ENCODE measurements at places on chromosomes 1 and 21. TPM values are rescaled to one million over a fixed set of nuclear protein-coding genes. Genes with fewer than 3 reads are reported as not detected.

Gene TINAGL1
- not detected for total RNA-seq

Gene SELENBP1
- not detected for total RNA-seq

Gene LIN28A
- not detected for total RNA-seq

Gene SERTAD4
- total RNA-seq, result not detected

Gene UBASH3A
- 91.7 TPM for total RNA-seq

Gene TFF1
- total RNA-seq, result not detected

Gene CELA2B
- total RNA-seq, result not detected

Gene OR1C1
- not detected for total RNA-seq

Gene HCRTR1
- total RNA-seq, result not detected

- no peak for DNase-seq
Measured at GRCh38 chr1:97050506-97050905, 328.9 kb downstream of the PTBP2 start.

DNA sequence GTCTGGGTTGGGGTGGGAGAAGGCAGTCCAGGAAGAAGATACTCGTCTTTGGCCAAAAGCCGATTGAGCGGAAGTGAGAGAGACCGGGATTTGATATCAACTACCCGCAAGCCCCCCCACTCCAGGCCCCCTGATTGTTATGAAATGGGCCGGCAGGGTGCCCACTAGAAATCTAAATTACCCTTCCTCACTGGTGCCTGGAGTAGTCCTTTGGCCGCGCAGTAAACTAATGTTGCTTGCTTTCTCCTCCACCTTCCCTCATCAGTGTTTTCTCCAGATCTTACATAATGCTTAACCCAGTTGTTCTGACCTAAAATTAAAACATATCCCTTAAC, 119.2 kb upstream of the BARHL2 start:
- no peak for DNase-seq

DNA sequence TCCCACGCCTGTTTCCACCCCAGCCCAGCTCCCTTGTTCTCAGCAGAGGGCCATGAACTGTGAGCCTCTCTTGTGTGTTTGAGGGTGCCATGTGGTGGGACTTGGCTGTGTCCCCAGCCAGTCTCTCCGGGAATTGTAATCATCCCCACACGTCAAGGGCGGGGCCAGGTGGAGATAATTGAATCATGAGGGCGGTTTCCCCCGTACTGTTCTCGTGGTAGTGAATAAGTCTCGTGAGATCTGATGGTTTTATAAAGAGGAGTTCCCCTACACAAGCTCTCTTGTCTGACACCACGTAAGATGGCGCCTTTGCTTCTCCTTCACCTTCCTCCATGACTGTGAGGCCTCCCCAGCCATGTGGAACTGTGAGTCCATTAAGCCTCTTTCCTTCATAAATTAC, 57.2 kb upstream of the COL6A2 start:
- no peak for DNase-seq

- DNase-seq, result peak; percentile 91
Measured at GRCh38 chr1:6026095-6026809, 19.4 kb upstream of the KCNAB2 start.

DNA sequence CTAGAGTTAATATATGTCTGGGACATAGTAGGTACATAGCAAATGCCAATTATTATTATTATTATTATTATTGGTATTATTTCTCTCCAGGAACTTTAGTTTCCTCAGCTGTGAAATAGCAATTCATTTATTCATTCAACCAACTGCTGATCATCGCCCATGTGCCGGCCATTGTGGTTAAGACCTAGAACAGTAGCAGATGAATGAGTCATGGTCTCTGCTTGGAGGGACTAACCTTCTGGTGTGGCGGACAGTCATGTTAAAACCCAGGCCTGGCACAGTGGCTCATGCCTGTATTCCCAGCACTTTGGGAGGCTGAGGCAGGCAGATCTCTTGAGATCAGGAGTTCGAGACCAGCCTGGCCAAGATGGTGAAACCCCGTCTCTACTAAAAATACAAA, 23.8 kb upstream of the LDLRAP1 start:
- no peak for DNase-seq

DNA sequence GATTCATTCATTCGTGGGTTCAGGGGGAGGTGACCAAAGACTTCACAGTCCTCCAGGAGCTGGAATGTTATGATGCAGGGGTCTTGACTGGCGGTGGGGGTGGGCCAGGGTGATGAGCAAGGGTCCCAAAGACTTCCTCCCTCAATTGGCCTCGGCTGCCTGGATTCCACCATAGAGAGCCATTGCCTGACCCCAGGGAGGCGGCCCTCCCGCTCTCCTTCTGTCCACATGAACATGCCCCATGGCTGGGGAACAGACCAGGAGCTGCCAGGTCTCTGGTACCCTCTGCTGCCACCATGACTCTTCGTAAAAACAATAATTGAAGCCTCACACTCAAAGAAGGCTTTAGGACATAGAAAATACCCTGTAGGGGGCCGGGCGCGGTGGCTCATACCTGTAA, 102.5 kb upstream of the CASZ1 start:
- DNase-seq, result no peak

- no peak for DNase-seq
Measured at GRCh38 chr21:46038871-46039397, 57.4 kb downstream of the COL6A1 start.

DNA sequence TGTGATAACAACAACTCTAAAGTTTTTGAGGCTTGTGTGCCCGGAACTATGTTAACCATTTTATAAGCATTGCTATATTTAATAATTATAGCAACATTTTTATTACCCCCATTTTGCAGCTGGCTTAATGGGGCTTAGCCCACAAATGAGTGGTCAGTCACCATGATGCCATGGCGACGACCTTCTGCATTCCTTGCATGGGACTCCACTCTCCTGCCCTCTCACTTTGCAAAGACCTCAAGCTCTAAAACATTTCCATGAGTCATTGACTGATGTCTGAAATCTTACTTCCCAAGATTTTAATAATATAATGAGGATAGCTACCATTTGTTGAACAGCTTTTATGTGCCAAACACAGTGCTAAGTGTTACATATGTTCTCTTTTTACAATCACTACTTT, 15.4 kb downstream of the NGF start:
- no peak for DNase-seq

DNA sequence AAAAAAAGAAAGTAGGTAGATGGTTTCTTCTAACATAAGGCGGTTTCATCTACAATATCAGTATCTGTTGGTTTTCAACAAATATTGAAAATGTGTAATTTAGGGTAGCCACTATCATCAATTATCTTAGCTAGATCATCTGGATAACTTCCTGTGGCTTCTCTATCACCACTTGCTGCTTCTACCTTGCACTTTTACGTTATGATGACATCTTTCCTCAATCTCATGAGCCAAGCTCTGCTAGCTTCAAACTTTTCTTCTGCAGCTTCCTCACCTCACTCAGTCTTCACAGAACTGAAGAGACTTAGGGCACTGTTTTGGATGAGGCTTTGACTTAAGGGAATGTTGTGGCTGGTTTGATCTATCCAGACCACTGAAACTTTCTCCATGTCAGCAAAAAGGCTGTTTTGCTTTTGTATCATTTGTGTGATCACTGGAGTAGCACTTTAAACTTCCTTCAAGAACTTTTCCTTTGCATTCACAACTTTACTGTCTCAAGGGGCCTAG, 144.9 kb upstream of the HP1BP3 start:
- DNase-seq, result no peak

DNA sequence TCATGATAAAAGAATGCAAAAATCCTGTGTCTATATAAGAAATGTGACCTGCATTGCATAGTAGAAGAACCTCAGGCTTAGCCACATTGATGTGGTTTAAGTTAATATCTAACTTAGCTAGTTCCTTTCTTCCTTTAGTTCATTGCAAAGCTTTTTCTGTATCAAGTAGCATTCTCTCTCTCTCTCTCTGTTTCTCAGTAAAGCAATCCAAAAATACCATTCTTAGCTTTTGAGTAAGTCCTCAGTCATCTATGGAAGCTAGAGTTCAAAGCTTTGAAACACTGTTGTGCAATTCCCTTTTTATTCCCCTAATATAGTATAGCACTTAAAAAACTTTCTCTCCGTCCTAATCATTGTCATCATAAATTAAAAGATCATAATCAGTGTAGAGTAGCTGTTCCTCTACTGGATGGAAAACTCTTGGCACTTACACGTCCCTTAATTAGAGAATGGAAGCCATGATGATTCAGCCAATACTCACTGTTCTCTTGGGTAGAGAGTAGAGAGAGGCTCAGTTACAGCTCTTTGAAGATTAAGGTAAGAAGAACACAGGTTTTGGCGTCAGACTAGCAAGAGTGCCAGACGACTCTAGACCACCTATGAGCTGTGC, 350.3 kb upstream of the LYPLAL1 start:
- DNase-seq, result no peak

- no peak for DNase-seq
Measured at GRCh38 chr1:184629266-184629665, 125.4 kb downstream of the EDEM3 start.

GRCh38 chr1:42177541-42177981, 13.0 kb upstream of the GUCA2A start:
- no peak for DNase-seq

GRCh38 chr1:159883134-159883533, 16.8 kb downstream of the CFAP45 start:
- DNase-seq, result no peak

GRCh38 chr1:4510276-4510691, 144.1 kb upstream of the AJAP1 start:
- DNase-seq, result no peak

DNA sequence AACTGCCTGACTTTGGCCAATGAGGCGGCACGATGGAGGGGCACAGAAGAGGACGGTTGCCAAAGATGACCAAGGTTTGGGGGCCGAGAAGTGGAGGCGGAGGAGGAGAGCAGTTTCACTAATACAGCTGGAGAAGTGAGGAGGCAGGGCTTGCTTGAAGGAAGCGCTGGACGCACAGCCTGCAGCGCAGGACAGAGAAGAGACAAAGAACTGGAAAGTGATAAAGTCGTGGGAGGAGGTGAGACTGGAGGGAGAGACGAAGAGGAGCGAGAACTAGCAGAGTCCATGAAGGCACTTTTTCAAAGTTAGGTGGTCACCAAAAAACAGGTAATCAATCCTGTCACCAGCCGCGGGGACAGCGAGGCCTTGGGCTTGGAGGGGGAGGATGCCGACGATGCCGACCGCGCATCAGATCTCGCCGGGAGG, 771 bp downstream of the PACC1 start:
- DNase-seq, result no peak

DNA sequence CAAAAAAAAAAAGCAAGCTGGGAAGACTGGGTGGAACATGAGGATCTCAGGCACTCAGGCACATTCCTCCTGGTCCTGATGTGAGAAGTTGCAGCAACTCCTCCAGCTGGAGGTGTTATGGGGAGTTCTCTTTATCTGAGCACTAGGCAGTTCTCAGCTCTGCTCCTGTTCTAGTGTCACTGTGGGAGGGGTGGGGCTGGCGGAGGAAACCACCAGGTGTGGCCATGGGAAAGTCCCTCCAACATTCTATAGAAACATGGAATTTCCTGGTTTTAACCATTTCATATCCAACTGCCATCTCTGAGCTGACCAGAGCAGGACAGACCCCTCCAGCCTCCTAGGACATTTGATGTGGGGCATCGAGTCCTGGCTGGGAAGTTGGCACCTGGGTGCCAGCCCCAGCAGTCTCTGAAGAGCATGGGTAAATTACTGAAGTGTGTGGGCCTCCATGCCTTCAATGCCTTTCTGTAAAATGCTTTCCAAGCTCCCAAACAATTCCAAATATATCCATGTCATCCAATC, 804 bp upstream of the IKBKE start:
- DNase-seq, result no peak

DNA sequence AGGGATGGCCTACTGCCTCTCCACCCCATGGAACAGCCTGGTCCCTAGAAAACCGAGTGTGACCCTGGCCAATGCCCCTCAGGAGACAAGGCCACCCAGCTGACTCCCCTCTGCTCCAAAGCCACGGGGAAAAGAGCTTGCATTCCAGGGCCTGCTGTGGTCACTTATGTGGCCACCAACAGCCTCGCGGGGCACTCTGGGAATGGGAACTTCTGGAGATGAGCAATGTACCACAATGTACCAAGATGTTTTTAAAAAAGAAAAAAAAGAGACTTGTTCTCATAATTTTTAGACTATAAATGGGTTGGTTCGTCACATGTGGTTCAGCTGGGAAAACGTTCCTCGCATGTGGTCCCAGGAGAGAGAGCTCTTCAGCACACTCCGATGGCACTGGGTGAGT, 62.8 kb downstream of the SLC66A1 start:
- no peak for DNase-seq

GRCh38 chr1:192937128-192937527, 122.0 kb downstream of the UCHL5 start:
- DNase-seq, result no peak

DNA sequence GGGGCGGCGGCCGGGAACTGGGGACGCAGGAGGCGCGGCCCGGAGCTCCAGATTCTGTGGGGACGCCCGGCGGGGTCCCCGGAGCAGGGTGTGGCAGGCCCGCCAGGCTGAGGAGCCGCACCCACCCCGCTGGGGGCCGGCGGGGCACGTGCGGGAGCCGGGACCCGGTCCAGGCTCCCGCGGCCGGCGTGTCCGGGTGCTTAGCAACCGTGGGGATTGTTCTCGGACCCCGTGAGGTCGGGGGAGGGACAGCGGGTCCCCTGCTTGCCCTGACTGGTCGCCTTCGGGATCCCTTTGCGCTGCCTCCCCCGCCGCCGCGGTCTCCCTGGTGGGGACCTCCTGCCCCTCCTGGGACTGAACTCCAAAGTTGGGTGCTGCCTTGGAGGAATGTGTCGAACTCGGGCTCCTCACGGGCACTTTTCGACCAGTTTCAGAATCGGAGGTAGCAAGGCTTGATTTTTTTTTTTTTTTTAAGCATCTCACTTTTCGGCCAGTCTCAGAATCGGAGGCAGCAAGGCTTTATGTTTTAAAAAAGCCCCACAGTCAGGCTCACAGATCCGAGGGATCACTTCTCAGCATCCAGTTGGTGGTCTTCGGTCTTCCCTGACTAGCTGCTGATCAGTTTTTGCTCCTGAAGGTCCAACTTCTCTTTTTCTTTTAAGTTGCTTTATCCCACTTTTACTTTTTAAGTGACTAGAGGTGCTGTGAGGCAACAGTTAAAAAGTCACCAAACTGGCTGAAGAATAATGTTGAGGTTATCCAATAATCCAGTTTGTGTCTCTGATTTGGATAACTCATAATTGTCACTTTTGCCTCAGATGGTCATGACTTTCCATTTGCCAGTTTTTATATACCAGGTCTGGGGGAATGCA, 648 bp downstream of the FAM76A start:
- no peak for DNase-seq

DNA sequence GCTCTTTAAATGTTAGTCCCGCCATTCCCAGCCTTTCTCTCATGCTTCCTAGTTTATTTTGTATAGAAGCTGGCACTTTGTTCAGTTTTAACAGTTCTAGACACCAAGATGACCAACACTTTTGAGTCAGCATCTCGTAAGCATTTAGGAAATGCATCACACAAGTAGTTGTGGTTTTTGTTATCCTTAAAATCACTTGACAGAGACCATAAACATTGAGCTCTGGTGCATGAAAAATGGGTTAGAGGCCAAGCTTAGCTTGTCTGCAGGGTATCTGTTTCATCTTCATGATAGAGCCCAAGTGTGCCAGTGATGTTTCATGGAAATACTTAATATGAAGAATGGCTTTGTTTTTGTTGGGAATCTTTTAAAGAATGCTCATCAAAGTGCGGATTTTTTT, 159.7 kb downstream of the DISP1 start:
- no peak for DNase-seq

All from naive thymus-derived CD4-positive, alpha-beta T cell (primary cell).